ENCODE measurements at places on chromosomes 12 and 14.

DNA sequence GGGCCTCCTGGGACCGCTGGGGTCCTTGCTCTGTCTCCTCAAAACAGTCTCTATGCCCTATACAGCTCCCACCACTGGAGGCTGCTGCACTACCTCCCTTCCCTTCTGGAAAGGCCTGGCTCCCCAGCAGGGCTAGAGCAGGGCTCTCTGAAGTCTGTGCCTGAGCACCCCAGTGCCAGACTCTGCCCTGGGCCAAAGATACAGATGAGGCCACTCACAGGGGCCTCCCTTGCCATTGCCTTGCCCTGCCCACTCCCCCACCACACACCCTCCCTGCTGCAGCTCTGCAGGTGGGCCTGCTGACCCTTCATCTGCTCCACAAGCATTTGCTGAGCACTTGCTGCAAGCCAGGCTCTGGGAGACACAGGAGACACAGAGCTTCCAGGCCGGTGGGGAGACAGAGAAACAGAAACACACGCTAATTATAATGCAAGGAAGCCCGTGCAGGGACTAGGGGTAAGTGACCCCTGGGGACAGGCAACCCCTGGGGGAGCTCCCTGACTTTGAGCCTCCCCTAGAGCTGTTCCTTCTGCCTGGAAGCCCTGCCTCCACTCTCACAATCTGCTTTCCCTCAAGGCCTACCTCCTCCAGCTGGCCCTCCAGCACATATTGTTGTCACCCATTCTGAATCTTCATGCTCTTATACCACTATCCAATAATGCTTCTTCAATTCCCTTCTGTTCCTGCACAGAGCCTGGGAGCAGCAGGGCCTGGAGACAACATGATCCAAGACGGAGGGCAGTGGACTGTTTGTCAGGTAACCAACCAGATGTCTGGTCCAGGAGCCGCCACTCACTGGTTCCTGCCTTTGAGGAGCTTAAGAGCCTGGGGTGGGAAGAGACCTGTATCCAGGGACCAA, 32.6 kb upstream of the PNMA1 start:
- no peak for DNase-seq

DNA sequence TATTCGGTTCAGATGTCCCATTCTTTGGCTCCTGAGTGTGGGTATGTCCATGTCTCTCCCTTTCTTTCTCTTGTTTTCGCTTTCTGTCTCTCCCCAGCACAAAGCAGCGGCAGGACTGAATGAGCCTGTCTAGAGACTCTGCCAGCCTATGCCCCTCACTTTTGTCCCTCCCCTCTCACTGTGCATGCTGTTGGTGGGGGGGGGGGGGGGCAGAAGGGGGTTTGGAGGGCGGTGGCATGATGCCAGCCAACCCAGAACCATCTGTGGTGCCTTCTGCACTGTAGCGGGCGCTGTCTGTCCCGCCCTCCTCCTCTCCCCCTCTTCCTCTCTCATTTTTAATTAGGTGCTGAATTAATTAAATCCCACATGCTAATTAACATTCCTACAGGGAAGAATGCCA, 17.7 kb downstream of the NGDN start:
- no peak for DNase-seq

GRCh38 chr14:22997676-22998323, 12.1 kb downstream of the C14orf93 start:
- DNase-seq: no peak

- no peak for DNase-seq
Observed at GRCh38 chr12:63090716-63091115, 60.3 kb downstream of the AVPR1A start.

DNA sequence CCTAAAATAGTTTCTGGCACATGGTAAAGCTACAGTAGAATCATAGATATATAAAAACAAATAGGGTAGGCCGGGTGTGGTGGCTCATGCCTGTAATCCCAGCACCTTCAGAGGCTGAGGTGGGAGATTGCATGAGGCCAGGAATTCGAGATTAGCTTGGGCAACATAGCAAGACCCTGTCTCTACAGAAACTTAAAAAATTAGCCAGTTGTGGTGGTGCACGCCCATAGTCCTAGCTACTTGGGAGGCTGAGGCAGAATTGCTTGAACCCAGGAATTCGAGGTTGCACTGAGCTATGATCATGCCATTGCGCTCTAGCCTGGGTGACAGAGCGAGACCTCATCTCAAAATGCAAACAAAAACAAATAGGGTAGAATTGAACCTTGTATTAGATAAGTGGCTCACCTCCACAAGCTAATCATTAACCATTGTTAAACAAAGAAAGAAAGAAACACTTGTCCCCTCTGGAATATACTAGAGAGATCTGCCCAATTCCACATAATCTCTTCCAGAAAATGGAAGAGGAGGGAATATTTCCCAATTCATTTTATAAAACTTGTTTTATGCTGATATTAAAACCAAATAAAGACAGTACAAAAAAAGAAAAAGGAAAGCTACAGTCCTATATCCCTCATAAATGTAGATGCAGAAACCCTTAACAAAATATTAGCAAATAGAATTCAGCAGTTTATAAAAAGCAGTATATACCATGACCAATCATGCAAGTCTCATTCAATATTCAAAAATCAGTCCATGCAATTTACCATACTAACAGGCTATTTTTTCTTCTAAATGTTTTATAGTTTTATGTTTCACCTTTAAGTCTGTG, 22.7 kb upstream of the DHRS2 start:
- DNase-seq: no peak

DNA sequence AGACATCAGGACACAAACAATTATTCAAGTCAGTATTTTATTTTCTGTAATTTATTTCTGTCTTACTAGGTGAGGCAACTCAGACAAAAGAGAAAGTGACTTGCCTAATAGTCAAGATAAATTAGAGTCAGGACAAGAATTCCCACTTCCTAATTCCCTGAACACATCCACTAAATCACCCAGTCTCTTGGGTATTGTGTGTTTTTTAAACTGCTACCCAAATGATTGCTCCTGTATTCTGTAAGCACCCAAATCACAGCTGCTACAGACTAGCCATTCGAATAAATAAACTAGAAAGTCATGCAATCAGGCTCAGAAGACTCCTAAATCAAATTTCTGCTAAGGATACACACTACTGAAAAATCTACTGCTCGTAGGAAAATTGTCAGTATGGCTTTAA, 263.0 kb downstream of the DUSP6 start:
- DNase-seq: no peak

DNA sequence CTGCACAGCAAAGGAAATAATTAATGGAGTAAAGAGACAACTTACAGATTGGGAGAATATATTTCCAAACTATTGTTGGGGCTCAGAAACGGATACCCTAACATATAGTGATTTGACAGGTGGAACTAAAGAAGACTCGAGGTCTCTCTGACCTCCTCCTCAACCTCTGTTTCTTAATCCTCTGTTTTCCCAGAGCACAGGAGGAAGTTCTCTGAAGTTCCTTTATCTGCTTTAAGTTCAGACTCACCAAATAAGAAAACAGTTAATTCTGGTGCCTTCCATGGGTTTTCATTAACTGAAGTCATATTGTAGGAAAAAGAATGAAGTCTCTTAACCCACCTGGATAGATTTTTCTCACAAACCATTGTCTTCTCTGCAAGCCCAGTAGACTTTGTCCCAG, 29.2 kb downstream of the CLEC2D start:
- no peak for DNase-seq

DNA sequence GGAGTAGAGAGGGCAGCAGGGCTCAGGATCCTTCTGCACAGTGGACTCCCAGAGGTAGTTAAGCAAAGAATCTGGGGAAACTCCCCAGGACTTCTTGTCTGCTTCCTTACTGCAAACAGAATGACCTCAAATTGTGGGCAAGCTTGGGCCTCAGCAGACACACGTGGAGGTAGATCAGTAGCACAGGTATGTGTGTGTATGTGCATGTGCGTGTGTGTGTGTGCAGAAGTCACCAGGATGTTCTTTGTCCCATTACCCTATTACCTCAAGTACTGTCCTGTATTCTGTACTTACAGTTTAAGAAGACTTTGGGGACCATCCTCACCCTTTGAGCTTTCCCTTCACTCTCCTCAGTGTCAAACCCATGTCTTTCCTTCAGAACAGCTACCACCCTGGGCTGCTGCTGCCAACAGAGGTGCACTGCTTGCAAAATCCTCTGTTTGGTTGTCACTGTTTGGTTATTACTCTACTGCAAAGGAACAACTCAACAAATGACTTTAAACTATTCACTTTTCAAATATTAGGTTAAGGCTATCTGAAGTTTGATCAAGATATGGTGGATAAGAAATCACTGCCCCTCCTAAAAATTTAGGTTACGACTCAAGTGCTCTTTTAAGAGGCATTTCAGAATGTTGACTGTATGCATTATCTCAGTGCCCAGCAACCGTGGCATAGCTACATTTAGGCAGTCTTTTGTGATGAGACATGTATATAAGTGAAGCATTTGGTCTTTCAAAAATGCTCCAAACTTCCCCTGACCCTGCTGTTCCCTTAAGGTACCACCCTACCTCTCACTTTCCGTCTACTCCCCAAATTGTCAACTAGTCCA, 78.2 kb upstream of the MBIP start:
- no peak for DNase-seq

GRCh38 chr12:90327793-90328743, 619.4 kb upstream of the ATP2B1 start:
- DNase-seq: no peak

DNA sequence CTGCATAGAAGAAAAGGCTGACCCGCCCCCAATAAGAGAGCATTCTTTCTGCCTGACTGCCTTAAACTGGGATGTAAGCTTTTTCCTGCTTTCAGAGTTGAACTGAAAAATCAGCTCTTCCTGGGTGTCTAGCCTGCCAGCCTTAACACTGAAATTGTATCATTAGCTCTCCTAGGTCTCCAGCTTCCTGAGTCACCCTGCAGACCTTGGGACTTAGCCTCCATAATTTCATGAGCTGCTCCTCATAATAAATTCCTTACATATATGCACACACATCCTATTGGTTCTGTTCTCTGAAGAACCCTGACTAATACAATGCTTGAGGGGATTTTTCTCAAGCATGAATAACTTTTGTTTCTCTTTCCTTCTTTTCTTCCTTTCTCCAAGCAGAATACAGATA, 76.4 kb upstream of the FAR2 start:
- DNase-seq: no peak

DNA sequence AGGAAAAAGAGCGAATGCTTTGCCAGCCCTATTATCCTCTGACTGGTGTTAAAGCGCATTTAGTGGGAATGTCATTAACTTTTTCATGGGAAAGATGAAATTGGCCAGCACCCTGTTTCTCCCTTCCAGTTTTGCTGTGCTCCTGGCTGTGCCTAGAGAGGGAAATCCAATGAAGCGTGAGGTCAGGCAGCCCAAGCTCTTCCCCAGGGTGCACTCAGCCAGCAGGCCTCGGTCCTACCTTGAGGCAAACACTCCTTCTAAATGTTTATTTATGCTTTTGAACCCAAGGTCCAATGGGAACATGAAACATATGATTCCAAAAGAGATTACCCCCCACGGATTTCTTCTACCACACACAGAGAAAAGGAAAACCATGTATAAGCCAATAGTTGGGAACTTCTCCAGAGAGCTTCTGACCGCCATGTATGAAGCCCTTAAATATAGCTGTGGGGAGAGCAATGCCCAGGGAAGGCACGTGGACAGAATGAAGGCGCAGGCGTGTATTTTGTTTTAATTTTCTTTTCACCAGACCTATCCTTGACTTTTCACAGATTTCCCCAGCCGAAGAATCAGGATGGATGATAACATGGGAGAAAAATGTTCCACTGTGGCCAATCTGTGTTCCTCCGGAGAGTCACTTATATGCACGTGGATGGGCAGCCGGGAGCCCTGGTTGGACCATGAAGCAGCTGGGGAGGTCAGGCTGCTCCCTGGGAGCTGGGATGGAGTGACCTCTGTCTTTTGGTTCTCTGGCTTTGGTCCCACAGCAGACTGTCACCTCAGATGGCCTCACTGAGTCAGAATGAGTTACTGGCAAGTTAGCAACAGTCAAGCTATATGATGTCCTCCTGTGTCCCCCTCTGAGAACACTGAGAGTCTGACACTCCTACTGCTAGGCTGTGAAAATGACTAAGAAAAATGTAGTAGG, 37.3 kb downstream of the GPR135 start:
- DNase-seq: no peak

DNA sequence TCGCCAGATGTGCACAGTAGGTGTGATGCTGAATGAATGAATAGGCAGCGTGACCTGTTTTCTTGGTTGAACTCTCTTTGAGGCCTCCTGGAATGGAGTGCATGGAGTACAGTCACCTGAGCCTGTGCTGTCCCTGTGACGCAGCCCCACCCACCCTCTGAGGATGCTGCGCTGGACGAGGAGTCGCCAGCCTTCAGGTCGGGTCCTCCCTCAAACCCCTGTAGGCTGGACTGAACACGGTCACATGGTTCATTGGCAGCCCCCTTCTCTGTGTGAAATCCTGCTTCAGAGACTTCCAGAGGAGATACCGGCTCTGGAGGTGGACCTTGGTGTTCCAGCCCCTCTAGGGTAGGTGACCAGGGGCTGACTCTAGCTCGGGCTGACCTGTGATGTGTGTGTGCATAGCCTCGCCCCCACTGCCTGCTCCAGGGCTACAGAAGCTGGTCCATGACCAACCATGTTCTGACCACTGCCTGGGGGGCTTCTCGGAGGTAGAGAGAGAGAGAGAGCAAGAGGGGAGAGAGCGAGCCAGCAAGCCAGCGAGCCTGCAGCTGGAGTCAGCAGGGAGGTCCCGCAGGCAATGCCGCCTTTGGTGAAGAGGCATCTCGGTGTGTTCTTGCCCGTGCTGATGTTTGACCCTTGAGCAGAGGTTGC, 158.0 kb upstream of the RTL1 start:
- no peak for DNase-seq

DNA sequence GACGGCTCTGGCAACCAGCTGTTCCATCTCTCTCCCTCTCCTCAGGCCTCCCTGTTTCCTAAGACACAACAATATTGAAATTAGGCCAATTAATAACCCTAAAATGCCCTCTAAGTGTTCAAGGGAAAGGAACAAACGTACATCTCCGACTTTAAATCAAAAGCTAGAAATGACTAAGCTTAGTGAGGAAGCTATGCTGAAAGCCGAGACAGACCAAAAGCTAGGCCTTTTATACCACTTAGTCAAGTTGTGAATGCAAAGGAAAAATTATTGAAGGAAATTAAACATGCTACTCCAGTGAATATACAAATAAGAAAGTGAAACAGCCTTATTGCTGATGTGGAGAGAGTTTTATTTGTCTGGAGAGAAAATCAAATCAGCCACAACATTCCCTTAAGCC, 61.8 kb upstream of the CATSPERB start:
- no peak for DNase-seq

GRCh38 chr12:122309564-122310121, 43.3 kb upstream of the VPS33A start:
- no peak for DNase-seq

DNA sequence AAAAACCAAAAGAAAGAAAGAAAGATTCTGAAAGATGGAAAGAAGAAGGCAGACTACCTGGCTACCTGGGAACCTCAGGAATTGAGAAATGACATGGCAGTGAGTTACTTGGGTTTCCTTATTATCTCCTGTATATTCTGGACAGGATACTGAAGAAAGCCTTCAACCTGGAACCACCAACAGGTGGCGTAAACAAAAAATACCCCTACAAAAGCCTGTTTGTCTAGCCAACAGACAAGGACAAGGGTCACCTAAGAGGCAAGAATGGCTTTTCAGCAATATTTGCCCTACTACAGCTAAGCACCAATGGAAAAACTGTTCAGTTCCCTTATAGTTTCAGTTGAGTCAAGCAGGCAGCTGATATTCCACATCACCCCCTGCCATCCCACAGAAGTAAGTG, 274.9 kb downstream of the GPHN start:
- no peak for DNase-seq

Data from stimulated activated CD4-positive, alpha-beta T cell treated with anti-CD3 and anti-CD28 coated beads, Interleukin-12 subunit alpha, Interleukin-12 subunit beta, amount 100 ng/mL, for 48 hours (primary cell).